CD4-positive, alpha-beta T cell treated with Interleukin-21 for 1 hour (primary cell): ENCODE measurements at places on chromosomes 16 and 17.

DNA sequence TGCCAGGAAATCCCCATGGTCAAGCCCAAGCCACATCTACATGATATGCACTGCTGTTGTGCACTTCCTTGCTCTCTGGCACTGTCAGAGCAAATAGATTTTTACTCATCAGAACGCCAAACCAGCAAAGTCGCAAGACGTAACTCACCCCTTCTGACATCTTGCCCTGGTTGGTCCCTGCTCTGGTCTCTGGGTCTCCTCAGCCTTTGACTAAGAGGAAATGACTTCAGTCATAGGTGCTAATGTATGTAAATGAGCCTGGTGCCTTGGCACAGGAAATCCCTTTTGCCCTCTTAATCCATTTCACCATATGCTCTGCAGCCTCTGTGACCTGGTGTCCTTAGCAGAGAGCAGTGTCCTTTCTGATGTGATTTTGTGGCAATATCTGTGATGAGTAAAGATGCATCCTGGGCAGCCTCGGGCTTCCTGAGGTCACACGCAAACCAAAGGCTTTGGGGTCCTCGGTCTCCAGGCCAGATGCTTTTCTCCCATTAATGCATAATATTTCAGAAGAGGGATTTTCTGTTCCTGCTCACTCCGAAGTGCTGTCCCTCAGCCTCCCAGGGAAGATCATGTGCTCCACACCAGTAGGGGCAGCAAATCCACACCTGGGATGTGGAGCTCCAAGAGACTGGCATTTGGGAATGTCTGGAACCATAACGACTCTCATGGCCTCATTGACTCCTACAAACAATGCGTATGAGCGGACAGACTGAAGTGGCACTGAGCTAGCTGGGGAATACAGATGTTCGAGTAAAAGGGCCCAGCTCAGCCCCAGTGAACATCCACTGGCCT lies 66.9 kb downstream of the GP2 start:
- no peak for DNase-seq

- DNase-seq = peak; percentile 19
Observed at GRCh38 chr16:57538235-57538721, 1.9 kb upstream of the CCDC102A start.

DNA sequence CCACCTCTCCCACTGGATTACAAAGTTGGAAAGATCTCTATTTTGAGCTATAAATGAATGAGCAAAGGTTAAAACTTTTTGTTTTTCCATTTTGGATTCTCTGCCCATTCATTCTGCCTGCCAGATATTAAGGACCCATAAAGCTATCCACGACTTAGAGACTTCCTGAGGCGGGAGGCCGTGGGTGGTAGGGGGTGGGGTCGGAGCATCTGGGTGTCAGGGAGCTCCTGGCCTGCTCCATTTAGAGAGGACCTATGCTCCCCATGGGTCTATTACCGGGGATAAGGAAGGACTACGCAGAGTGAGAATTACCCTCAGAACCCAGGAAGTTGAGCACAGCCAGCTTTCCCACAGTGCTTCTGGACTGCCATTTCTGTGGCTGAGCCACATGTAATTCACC lies 45.8 kb downstream of the MARF1 start:
- DNase-seq = no peak

DNA sequence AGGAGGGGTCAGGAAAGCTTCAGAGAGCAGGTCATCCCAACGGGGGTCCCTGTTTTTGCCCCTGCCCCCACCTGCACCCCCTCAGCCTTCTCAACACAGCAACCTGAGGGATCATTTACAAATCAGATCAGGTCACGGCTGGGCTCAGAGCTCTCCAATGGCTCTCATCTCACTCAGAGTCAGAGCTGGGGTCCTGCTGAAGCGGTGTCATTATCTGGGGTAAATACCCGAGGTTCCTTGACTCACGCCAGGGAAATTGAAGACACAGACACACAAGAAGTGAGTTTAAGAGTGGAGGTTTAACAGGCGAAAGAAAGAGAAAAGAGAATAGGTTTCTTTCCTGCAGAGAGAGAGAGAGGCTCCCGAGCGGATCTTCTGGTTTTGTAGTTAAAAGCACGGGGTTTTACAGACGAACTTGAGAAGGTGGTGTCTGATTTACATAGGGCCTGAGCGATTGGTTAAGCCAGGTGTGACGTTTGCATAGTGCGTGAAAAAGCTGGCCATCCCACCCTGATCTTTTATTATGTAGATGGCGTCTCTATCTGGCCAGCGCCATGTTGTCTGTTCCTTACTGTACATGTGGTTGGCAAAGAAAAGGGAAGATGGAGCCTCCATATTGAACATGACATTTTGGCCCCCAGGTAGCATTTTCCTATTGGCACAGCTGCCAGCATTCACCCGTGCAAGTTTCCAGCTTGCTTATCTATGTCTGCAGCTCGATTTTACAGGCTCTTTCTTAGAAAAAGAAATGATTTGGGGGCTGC lies 51.4 kb downstream of the WSB1 start:
- DNase-seq = no peak

GRCh38 chr17:70270554-70270953 lies 101.2 kb downstream of the KCNJ2 start:
- no peak for DNase-seq

GRCh38 chr16:11109566-11109965 lies 146.4 kb downstream of the SOCS1 start:
- DNase-seq = no peak

GRCh38 chr16:68447653-68448359 lies 502 bp downstream of the SMPD3 start:
- DNase-seq = no peak

DNA sequence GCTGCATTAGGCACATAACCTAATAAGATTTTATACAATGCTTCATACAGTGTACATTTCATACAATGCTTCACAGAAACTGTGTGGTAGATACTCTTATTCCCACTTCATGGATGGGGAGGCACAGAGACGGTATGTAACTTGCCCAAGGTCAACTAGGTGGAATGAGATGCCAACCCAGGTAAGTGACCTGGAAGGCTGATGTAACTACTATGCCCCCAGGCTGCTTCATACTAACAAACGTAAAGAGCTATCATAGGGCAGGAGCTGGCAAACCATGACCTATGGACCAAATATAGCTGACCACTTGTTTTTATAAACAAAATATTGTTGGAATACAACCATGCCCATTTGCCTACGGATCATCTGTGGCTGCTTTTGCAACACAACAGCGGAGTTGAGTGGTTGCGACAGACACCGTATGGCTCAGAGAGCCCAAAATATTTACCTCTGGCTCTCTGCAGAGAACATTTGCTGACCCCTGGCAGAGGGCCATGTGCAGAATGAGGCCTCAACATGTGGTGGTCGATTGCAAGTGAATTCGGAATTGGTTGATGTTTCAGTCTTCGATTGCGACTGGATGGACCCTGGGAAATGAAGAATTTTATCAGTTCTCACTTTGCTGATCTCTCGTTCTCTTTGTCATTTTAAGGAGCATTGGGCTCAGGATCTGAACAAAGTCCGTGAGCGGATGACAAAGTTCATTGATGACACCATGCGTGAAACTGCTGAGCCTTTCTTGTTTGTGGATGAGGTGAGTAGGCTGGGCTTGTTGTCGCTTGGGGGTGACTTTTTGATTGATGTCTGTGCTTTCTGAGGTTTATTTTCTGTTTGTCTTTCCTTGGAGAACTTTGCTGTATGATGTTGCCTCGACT lies 109.7 kb downstream of the PLCG2 start:
- DNase-seq = no peak

DNA sequence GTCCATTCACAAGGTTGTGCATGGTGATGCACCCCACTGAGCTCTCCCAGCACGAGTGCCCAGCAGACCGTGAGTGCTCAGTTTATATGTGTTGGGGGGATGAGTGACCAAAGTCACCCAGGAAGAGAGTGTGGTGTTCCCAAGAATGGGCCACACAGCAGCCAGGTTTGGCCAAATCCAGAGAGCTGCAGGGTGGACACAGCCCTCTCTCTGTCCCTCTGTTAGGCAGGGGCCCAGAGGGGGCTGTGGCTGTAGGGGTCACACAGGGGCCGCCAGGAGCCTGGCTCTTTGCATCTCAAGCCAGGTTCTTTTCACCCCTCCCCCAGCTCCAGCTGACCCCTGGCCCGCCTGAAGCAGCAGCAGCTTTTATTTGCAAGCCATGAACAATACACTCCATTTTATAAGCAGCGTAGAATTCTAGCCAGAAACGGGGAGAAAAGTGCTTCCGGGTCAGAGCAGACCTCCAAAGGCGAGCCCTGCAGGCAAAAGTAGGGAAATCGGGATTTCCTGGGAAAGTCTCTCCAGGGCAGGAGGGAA lies 13.3 kb downstream of the COTL1 start:
- no peak for DNase-seq

GRCh38 chr17:44120851-44121605 lies 2.4 kb downstream of the HDAC5 start:
- DNase-seq = no peak

DNA sequence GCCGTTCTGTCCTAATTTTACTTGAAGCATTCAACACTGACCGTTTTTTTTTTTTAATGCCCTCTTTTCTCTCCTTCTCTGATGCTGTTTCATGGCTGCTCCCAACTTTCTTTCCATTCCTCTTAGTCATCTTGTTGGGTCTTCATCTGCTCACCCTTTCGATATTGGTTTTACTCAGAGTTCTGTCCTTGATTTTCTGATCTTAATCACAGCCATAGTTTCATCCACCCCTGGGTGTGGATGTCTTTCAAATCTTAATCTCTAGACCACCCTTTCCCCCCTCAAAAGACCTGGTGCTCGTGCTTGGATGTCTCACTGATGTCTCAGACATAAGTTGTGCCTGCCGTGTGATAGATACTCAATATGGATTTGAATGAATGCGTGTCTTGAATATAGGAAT lies 22.4 kb downstream of the NDEL1 start:
- DNase-seq = no peak

DNA sequence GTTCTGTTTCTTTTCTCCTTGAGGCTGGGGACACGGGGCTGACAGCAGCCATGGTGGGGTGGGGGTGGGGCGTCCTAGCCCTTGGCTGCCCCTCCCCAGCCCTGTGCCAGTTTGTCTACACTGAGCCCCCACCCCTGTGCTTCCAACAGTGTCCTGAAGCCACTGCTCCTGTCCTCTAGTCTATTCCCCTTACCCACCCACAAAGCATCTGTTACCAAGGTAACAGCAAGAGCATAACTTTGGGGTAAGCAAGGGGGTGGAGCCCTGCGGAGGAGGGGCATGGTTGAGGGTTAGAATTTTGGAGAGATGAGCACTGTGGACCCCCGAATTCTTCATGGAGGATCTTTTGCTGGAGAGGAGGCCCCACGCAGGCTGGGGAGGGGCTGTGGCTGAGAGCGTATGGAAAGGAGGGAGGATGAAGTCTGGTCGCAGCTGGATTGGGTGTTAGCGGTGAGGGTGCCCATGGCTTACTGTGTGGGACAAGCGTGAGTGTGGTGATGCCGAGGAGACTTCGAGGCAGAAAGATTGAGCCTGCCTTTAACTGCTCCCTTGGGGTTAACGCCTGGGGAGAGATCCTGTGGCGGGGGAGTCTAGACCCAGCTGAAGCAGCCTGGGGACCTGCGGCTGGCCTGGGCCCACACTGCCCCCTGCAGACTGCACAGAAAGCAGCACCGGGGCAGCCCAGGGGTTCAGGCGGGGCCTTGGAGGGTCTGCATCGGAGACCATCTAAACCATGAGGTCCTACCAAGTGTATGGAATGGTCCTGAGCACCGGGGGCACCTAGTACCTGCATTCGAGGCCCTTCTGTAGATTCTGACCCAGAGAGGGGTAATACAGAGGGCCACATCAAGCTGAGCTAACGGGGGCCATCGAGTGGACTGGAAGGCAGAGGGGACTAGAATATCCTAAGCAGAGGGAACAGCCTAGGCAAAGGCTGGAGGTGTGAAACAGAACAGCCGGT lies 6.1 kb upstream of the STAC2 start:
- DNase-seq = peak; percentile 70

GRCh38 chr17:58706351-58707140 lies 14.1 kb downstream of the RAD51C start:
- DNase-seq = no peak

GRCh38 chr16:87806641-87807546 lies 41.1 kb upstream of the KLHDC4 start:
- DNase-seq = peak; percentile 13

DNA sequence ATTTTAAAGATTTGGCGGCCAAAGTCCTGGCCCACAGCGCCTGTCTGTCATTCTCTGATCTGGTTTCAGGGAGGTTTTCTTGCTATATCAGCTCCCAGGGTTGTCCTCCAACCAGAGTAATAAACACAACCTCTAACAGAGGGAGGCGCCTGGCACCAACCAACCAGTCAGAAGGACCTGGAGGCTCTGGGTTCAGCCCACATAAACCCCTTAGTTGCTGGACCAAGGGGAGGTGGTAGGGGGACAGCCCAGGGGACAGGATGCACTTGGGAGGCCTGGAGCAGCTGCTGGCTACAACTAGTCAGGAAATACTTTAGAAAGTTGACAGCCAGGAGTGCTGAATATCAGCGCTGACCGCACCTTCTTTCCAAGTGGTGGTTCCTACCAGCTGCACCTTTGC lies 41.7 kb upstream of the CDRT4 start:
- no peak for DNase-seq

- DNase-seq = no peak
Observed at GRCh38 chr17:81427173-81428120, 32.2 kb downstream of the BAHCC1 start.

DNA sequence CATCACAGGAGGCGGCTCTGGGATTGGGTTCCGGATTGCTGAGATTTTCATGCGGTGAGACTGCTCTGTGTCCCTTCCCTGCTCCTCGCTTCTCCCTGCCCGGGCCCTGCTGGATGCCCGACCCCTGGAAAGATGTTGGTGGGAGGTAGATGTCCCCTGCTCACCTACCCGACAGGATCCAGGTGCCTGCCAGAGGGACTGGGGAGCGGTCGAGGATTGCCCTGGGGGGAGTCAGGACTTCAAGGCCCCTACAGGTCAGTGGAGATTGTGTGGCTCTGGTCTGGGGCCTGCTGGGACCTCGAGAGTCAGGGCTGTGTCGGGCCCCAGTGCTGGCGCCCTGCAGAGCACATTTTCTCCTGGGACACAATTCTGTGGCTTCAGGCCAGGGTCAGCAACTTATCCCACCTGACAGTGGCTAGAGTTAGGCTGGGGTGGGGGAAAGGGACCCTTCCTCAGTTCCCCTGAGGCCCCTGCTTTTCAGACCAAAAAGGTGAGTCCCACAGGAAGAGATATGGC lies 3.3 kb downstream of the DECR2 start:
- DNase-seq = no peak

- DNase-seq = no peak
Observed at GRCh38 chr17:77353684-77354419, 213.1 kb downstream of the SEC14L1 start.

DNA sequence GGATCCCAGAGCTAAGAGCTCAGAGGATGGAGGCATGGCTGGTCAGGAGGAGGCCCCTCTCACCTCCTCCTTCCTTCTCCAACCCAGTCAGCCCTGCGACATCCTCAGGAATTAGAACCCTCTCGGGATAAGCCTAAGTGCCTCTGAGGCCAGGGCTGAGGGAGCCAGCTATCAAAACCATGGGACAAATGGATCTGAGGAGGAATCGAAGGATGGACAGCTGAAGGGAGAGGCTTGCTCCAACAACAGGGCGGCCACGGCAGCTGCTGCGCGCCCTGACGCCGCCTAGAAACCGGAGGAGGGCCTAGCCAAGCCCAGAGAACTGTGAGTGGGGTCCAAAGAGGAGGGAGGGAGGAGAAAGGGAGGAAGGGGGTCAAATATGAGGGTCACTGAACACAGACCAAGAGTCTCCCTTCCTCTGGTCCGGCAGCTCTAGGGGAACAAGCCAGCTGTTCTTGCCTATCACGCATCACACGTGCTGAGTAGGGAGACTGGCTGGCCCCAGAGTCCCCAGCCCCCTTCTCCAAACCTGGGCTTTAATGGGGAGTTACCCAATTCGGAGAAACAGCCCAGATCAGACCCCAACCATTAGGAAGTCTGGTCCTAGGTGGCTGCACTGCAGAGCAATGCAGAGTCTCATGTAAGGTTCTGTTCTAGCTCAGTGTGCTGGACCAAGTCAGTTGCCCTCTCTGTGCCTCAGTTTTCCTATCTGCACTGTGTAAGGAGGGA lies 5.9 kb upstream of the HOXB13 start:
- DNase-seq = no peak
